NCI-H774 (cell line): ENCODE measurements at places on chromosomes 5 and 9.

GRCh38 chr5:76720988-76721569 lies 5.2 kb downstream of the F2R start:
- no peak for DNase-seq

GRCh38 chr5:52710972-52711596 lies 76.6 kb upstream of the ITGA1 start:
- DNase-seq, result no peak

DNA sequence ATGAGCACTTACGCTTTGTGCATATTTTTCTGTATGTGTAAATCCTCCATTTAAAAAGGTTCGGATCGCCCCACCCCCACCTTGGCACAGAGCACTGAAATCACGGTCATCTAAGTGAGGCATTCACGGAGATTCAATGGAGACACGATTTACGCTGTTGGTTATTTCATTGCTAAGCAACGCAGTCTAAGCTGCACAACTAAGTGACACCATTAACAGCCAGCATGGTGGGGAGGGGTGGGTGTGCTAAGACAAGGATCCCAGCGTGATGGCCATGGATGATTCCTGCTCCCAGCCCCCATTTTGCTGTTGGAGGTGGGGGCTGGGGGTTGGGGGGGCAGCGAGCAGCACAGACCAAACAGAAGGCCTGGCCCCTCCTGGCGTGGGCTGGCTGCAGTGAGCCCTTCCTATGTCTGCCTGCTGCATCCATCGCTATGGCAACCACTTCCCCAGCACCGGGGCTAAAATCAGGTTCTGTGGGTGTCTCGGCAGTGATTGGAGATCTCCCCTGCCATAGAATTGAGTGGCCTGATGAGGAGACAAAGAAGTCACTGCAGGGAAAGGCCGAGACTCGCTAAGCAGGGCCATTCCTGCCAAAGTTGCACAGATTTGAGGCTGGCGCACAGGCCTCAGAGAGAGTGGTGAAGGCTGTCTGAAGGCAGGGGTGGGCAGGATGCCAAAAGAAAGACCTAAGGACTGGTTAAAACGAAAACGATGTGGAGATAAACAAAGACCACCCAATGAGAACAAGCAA lies 14.3 kb upstream of the MARCHF6 start:
- DNase-seq, result peak; percentile 92

- DNase-seq, result no peak
Measured at GRCh38 chr5:177588413-177588909, 3.5 kb upstream of the TMED9 start.

GRCh38 chr5:149063017-149063687 lies at the start of gene SH3TC2:
SH3TC2 (minus strand) TSS chr5:149063062; CDS start chr5:149063022, 40 bp downstream.
- DNase-seq, result no peak

GRCh38 chr9:93466416-93467061 lies 13.2 kb upstream of the FAM120AOS start:
- DNase-seq, result no peak

GRCh38 chr5:83518319-83519061 lies 46.9 kb downstream of the VCAN start:
- no peak for DNase-seq

- DNase-seq, result no peak
Measured at GRCh38 chr5:159511570-159511969, 181.3 kb upstream of the IL12B start.

GRCh38 chr9:87081503-87081902 lies 134.2 kb upstream of the GAS1 start:
- no peak for DNase-seq

GRCh38 chr5:67221487-67222242 lies 25.1 kb upstream of the CD180 start:
- no peak for DNase-seq

DNA sequence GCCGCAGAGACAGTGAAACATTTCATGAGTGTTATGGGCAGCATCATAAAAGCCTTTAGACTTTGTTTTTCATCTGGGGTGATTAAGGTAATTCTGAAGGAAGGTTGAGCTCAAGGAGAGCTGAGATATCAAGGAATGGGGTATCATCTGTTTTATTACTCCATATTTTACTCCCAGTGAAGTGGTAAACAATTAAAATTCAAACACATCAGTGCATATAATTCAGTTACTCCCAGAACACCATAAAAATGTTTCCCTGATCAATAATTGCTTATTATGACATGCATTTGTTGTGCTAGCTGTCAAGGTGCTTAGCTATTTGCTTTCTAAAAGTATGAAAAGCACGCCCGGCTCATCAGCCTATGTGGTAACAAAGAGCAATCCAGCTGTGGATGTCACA lies 81.7 kb downstream of the DOCK8 start:
- no peak for DNase-seq

GRCh38 chr9:104025104-104025503 lies 69.0 kb upstream of the SMC2 start:
- DNase-seq, result no peak

GRCh38 chr9:114900942-114901802 lies 29.2 kb downstream of the TNFSF8 start:
- DNase-seq, result no peak

DNA sequence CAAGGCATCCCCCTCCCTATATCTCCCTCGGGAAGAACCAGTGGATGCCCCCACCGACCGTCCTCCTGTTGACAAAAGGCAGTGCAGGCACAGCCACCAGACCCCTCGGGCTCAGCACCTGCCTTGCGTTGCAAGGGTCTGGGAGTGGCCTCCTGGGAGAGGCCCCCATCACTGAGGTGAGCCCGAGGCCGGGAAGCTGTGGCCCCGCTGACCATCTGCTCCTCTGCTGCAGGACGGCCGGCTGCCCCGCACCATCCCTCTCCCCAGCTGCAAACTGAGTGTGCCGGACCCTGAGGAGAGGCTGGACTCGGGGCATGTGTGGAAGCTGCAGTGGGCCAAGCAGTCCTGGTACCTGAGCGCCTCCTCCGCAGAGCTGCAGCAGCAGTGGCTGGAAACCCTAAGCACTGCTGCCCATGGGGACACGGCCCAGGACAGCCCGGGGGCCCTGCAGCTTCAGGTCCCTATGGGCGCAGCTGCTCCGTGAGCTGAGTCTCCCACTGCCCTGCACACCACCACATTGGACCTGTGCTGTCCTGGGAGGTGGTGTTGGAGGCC lies 23.3 kb upstream of the SUSD3 start:
- DNase-seq, result no peak

DNA sequence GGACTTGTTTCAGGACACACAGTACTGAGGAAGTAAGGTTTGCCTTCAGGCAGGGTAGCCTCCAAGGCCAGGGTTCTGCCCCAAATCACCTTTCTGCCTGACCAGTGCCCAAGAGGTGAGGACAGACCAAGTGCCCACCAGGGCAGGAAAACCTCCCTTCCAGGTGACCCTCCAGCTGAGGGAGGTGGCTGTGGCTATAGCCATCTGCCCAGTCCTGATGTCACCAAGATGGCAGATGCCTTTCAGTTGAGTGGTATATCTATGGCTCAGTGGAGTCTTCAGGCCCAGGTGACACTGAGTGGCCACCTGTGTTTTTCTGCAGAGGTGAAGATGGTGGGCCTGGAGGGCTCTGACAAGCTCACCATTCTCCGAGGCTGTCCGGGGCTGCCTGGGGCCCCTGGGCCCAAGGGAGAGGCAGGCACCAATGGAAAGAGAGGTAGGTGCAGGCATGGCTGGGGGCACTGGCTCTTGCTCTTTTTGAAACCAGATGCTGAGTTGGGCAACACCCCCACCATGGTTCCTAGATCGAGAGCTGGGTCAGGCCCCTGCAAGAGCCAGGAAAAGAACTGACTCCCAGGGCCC lies 1.7 kb downstream of the FCN2 start:
- no peak for DNase-seq
